ENCODE measurements at places on chromosomes 16 and 17.

DNA sequence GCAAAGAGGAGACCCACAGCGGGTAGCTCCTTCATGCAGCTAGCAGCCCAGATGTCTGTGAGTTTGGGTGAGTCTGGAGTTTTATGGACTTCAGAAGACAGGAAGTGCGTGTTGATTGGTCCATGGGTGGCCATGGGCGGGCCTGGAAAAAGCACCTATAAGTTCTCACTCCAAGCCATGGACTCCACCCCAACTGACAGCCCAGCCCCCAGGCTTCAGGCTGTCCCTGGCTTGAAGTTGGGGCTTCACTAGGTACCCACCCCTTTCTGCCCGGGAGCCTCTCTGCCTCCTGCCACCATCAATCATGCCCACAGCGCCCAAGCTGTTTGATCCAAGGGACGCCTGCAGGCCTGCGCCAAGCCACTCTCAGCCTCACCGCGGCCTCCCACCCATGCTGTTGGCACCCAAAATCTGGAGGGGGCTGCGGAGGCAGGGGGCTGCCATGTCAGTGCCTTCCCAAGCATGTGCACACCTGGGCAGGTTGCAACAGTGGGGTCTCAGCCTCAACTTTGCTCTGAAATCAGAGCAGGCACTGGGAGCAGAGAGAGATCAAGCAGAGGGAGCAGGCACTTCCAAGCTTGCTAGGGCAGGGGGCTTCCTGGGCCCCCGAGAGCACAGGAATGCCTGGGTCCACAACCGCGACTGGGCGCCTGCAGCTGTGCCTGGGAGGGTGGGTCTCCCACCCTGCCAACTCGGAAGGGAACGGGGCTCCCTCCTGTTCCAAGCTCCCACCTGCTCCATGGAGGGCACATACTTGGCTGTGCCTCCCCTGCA, 1503.7 kb downstream of the CDH11 start:
- DNase-seq = no peak

DNA sequence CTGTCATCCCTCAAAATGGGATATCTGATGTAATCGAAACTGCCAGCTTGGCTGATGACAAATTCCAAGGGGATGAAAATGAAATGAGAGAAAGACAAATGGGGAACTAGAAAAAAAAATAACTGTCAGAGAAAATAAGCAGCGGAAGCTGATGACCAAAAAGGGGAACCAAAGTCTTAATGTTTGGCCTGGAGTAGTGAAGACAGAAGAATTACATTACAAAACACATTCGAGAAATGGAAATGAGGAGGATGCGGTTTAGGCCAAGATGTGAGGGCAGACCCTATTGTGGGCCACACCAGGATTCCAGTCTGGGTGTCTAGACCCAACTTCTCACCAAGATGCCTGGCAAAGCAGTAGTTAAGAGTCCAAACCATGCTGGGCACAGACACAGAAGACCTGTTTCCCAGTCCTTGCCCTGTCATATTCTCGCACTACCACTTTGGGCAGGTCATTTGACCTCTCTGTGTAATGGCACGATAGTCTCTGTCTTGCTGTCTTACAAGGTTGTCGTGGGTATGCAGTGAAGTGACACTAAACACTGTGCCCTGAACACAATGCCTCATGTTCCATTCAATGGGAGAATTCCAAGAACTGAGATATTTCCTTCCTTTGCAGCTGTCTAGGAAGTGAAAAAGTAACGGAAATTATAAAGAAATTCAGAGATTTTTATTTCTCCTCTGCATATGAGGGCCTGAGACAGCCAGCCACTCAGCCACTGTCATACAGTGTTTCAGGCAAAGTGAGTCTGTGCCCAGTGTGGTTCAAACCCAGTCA, 12.3 kb upstream of the CCL2 start:
- no peak for DNase-seq

- DNase-seq = no peak
Observed at GRCh38 chr17:15496735-15497670, 29.6 kb upstream of the CDRT4 start.

DNA sequence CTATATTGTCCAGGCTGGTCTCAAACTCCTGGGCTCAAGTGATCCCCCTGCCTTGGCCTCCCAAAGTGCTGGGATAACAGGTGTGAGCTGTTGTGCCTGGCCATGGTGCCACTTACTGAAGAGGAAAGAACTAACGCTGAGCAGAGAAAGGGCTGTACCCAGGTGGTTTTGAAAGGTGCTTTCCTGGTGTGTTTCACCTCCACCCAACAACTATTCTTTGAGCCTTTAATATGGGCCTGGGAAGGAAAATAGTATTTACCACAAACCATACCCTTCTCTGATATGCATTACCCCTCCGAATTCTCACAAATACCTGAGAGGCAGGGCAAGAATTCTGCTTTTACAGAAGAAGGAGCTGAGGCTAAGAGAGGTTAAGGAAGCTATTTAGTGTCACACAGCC, 24.8 kb downstream of the KPNA2 start:
- DNase-seq = no peak

DNA sequence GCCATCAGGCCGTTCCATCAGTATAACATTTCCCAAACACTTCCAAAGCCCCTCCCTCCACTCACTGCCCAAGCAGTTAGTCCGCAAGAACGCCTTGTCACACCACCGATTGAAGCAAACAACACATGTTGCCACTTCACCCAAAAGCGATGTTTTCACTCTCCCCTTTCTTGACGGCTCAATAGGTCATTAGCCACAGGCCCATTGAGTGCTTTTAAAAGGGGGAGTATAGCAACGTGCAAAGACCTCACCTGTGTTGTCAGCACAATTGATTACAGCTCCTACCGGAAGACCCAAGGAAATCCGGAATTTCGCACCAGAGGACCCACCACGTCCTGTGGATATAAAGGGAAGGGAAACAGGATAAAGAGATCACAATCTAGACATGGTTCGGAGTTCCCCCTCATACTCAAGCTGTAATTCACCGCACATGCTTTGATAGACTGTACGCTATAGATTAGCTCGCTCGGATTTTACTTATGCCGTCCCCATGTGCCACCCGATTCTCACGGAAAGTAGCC, 690 bp downstream of the RPL23 start:
- no peak for DNase-seq

- DNase-seq = no peak
Observed at GRCh38 chr17:33955461-33955860, 299.6 kb upstream of the CCL2 start.

DNA sequence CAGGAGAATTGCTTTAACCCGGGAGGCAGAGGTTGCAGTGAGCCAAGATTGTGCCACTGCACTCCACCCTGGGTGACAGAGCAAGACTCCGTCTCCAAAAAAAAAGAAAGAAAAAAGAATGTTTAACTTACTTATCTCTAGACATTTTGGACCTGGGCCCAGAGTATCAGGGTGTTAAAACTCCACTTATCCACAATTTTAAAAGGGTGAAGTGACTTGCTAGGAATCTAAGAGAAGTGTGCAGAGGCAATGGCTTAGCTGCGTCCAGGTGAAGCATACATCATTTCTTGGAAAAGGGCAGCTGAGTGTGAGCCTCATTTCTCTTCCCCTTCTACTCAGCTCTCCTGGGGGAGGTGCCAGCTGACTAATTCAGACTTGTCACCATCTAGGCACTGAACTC, 25.1 kb downstream of the ALDH3A2 start:
- DNase-seq = no peak

- no peak for DNase-seq
Observed at GRCh38 chr17:83201206-83202001, 122.0 kb downstream of the METRNL start.

- no peak for DNase-seq
Observed at GRCh38 chr16:8720080-8720966, 45.9 kb downstream of the ABAT start.

- DNase-seq = no peak
Observed at GRCh38 chr17:71464751-71465150, 656.1 kb upstream of the SOX9 start.

DNA sequence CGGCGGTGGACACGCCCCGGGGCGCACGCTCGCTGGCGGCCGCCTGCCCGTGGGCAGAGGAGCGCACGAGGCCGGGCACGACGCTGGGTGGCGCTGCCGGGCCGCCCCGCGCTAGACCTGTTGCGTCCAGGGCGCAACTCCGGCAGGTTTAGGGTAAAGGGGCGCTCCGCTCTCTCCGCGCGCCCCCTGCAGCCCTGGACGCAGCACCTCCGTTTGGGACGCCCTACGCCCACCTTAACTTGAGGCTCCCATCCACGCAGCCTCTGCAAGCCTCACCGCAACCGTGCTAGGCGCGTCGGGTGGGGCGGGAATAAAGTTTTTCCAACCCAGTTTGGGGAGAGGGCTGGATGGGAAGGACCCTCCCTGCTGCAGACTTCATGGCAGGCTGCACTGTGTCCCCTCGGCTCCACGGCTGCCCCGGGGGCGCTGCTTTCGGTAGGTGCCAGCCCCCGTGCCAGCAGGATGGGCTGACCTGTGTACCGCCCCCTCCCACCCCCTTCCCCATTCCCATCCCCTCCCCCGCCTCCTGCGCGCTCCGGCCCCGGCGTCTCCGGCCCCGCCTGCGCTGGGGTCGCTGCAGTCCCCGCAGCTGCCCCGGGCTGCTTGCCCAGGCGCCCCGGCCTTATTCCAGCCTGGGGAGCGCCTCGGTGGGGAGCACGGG, at the start of gene SYT17:
Gene SYT17, plus strand, starts transcription at position 531 of the 661 bp plus-strand sequence. CDS start 407 bp downstream, outside the sequence.
- no peak for DNase-seq

- no peak for DNase-seq
Observed at GRCh38 chr16:68421076-68421475, 27.2 kb downstream of the SMPD3 start.

DNA sequence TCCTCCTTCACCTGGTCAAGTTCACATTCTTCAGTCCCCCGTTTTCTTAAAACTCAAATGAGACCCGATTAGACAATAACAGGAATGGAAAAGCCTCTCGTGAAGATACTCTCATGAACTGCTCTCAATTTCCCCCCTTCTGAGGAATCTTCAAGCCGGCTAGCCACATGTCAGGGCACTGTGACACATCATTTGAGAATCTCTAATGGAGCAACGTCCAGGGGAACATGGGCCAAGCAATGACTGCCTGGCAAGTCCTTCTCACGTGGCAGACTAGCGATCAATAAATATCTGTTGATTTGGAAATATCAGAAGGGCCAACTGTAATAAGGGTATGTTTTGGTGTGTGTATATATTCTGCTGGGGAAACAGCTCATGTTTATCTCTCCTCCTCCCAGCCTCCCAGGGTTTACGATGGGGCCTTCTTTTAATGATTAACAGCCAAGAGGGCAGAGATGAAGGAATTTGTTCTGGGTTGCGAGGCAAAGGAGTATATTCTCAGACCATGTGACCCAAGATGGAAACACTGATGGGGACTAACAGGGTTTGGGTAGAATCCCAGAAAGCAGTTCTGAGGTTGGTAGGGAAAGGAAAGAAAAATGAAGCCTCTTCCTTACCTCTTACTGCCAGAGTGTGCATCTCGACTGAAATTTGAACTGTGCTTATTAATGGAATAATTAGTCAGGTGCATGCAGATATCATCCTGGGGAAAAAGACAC, 21.4 kb downstream of the TTLL6 start:
- no peak for DNase-seq

- DNase-seq = no peak
Observed at GRCh38 chr16:28188085-28188916, 23.5 kb downstream of the XPO6 start.

GRCh38 chr17:73365906-73366623, 54.3 kb upstream of the CDC42EP4 start:
- no peak for DNase-seq

DNA sequence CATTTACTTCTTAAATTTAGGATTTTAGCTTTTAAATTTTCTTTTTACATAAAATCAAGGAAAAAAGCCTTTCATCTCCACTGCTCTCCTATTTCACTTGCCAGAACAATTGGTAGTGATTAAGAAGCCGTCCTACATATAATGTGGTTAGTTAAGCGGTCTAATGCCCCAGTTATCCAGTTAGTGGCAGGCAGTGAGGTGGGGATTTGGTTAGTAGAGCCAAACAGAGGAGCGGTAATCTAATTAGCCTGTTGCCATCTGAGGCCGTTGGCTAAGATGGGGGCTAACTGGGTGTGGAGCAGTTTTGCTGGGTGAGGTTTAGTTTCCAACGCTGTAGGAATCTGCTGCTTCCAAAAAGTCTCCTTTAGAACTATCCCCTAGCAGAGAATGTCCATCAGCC, 22.4 kb downstream of the SNX11 start:
- no peak for DNase-seq

DNA sequence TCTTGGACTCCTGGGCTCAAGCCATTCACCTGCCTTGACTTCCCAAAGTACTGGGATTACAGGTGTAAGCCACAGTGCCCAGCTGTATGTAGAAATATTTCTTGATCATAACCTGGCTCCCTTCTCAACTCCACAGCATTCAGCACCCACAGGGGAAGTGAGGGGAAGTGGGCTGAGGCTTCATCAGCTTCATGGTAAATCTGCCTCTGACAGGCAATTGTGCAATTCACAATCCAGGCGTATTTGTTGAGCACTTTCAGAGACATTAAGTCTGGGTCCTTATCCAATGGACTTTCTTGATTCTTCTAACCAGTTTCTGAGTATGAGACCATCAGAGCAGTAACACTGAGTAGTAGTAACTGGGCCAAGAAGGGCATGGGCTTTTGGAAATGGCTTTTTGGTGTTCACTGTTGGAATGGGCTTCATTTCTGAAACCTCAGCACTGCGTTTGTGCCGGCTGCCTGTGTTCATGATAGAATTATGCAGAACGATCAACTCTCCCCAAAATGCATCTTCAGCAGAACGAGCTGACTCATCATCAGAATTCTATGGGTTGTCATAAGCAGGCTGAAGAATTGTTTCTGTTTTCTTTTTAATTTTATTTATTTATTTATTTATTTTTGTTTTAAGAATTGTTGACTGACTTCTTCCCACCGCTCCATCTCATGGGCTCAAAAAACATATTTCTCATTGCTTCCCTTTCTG, 28.9 kb downstream of the FAM20A start:
- no peak for DNase-seq

DNA sequence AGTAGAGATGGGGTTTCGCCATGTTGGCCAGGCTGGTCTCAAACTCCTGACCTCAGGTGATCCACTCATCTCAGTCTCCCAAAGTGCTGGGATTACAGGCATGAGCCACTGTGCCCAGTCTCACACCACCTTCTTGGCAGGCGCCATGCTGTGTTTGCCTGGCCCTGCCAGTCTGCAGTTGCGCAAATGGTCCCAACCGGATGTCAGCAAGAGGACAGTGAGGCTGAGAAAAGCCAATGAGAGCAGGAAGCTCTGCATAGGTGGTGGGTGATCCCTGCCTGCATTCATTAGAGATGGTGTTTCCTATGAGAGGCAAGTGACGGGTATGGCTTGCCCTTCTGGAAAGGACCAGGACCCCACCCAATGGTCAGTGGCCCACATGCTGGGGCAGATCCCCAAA, 59.3 kb downstream of the PECAM1 start:
- DNase-seq = no peak

DNA sequence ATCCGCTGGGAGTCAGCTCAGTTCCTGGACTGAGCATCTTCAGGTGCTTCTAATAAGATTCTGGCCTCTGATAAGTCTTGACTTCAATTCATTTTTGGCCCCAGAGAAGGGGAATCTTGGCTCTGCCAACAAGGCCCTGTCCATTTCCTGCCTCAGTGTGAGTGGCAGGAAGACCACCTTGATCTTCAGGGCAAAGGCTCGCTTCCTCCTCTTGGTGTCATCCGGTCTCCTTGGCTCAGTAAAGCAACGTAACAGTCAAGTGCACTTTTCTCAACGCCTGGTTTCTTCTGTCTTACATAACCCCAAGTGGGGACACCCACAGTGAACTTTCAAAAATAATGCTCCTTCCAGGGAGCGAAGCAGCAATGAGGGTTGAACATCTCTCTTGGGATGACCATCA, 169.8 kb downstream of the PRKCB start:
- no peak for DNase-seq

Measured in activated CD4-positive, alpha-beta T cell treated with anti-CD3 and anti-CD28 coated beads, Interleukin-2, amount 50 U/mL, for 4 hours (primary cell).